ENCODE measurements at places on chromosomes 1 and 21. TPM values are rescaled to one million over a fixed set of nuclear protein-coding genes. Genes with fewer than 3 reads are reported as not detected.

Gene DBT
- 10.0 TPM for total RNA-seq

Gene GBP7
- total RNA-seq: 0.20 TPM

Gene BEST4
- total RNA-seq: 0.57 TPM

Gene LENEP
- total RNA-seq: not detected

Gene TMOD4
- 3.3 TPM for total RNA-seq

Data from CD4-positive, CD25-positive, alpha-beta regulatory T cell (primary cell).